Endothelial cell of umbilical vein (primary cell): ENCODE measurements at places on chromosomes 5 and 9. TPM values are rescaled to one million over a fixed set of nuclear protein-coding genes. Genes with fewer than 3 reads are reported as not detected.

NIPBL gene
- 43.1 and 50.7 TPM in 2 replicates for total RNA-seq

ADAMTS16 gene
- not detected in 2 replicates for total RNA-seq

TAF11L10 gene
- not detected in 2 replicates for total RNA-seq

HTR4 gene
- not detected in 2 replicates for total RNA-seq

DAB2 gene
- total RNA-seq = 245 and 283 TPM in 2 replicates

QRFP gene
- total RNA-seq = not detected in 2 replicates
